ENCODE measurements at places on chromosomes 5 and 9.

GRCh38 chr5:176866707-176867310, 32.3 kb downstream of the HK3 start:
- DNase-seq, result no peak

GRCh38 chr5:38287124-38287523, 28.8 kb downstream of the EGFLAM start:
- no peak for DNase-seq

DNA sequence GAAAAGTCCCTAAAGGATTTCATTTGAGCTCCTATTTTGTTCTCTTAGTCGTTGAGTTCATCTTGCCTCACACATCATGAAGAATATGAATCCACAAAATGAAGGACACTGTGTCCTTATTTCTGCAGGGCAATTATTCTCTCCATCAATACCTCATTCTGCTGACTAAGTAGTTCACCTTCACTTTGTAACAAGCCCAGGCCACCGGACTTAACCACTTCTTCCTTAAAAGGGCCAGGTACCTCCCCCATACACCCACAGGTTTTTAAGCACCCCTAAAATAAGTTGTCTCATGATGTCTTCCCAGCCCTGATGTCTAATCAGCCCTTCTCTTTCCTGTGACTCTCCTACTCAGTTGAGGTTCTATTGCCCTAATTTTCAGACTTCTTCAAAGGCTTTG, 67.1 kb upstream of the PLPP6 start:
- no peak for DNase-seq

DNA sequence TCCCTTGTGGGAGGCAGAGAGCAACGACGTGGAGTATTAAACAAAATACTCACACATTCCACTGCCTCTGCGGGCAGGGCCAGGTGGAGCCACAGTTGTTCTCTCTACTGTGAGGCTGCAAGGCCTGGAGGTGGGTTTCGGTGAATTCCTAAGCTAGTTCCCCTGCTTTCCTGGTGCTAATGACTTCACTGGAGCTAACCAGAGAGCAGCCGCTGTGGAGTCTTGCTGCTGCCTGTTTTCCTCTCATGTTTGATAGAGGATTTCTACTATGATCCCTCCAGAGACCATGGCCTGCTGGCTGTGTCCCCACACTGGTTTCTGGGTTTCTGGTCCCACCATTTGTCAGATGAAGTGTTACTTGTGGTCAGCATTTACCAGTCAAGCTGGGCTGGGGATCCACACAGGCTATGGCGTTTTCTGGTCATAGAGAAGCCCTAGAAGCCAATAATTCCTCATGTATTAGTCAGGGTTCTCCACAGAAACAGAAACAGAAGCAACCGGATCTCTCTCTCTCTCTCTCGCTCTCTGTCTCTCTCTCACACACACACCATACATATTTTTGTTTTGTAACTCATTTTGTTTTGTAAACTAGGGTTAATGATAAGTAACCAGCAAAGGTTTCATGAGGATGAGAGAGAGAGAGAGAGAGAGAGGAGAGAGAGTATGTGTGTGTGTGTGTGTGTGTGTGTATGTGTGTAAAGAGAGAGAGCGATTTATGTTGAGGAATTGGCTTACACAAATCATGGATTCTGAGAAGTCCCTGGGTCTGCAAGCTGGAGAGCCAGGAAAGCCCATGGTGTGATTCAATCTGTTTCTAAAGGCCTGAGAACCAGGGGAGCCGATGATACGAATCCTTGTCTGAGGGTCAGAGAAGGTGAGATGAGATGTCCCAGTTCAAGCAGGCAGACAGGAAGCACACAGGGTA, 403.0 kb downstream of the GADD45G start:
- DNase-seq, result no peak

DNA sequence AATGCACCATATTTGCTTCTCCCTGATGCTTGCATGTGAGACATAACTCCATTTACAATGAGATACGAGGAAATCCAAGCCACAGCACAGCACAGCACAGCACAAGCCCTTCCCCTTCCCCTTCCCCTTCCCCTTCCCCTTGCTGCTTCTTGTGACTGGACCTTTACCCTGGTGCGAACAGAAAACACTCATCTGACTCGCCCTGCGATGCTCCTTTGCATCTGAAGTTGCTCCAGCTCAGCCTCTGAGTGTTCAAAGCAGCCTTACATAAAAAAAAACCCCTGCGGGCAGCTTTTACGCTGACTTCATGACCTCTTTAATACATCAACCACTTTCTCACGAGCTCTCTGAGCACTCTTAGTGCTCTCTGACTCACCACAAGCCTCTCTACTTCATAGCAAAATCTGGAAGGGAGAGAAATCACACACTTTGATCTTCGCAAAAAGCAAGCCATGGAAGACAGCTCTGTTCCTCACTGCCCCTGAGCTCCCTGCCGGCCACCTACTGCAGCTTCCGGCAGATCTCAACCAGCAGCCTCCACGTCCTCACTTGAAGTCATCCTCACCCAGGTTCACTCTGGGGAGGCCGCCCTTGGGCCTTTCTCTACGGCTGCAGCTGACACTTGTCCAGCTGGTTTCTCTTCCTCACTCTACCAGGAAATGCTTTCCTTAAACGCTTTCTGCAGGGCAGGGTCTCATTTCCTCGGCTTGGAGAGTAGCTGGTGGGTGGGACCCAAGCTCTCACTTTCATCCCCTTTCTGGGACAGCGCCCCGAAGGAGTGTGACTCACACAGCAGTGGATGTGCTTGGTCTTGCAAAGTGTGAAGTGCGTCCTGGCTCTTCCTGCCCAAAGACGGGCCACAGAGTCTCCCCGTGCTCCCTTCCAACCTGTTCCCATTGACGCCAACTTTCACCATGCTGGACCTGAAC, 5.3 kb downstream of the SLC34A1 start:
- no peak for DNase-seq

GRCh38 chr9:97487107-97487506, 14.4 kb upstream of the TMOD1 start:
- DNase-seq, result no peak

GRCh38 chr9:35598866-35599590, 6.0 kb upstream of the TESK1 start:
- no peak for DNase-seq

GRCh38 chr5:56532466-56532865, 282.9 kb upstream of the MAP3K1 start:
- DNase-seq, result no peak

GRCh38 chr9:5543875-5544702, 33.8 kb downstream of the PDCD1LG2 start:
- DNase-seq, result no peak

DNA sequence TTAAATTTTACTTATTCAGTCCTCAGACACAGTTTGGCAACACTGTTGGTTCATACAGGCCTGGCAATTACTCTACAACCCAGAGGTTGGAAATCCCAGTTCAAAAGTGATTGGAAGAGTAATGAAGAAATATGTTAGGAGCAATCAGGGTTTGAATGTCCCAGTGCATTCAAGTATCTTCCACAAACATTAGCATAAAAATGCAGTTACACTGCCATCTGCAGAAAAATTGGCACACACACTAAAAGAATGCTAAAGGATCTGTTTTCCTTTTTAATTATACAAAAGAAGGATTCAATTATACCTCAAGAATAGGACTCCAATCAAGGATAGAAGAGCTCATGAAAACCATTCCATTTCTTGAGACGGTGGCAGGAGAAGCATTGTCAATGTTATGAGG, 130.2 kb downstream of the DNAH5 start:
- no peak for DNase-seq

- DNase-seq, result no peak
Measured at GRCh38 chr5:29993286-29993685, 1200.2 kb upstream of the CDH6 start.

GRCh38 chr5:133607451-133607850, 4.9 kb downstream of the FSTL4 start:
- DNase-seq, result no peak

DNA sequence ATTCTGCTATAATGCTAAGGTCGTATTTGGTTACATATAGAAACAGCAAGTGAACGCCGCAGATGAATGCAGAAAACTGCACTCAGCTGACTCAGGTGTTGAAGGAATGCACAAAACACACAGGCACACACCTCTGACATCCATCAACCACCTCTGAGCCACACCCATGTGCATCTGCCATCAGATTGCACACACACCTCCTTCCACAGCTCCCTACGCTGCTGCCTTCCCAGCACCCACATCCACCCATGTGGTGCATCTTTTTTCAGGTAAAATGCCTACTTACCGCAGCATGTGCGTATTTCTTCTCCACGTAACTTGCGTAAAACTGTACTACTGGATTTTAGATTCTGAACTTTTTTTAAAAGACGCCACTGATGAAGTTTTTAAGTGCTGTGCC, 7.1 kb downstream of the STK10 start:
- no peak for DNase-seq
